Fibroblast of skin of left quadriceps (primary cell): ENCODE measurements at places on chromosomes 12 and 14.
A peak's percentile ranks its signal among the peaks of the same experiment; 100 is the strongest.

DNA sequence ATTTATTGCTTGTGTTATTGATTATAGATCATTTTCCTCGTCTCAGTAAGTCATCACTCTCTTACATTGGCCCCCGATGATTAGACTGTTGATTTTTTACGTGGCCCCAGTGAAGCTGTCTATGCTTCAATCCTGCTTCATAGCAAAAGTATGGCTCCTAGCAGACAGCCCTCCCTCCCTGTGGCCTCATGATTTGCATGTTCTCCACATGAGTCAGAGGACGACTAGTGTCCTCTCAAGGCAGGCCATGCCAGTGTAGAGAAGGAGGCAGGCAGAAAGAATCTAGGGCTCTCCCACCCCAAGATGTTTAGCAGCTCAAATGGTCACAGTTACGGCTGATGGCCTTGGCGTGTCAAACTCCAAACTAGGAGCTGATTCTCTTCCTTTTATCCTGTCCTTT lies 59.6 kb downstream of the FIGNL2 start:
- DNase-seq, result peak; percentile 35

DNA sequence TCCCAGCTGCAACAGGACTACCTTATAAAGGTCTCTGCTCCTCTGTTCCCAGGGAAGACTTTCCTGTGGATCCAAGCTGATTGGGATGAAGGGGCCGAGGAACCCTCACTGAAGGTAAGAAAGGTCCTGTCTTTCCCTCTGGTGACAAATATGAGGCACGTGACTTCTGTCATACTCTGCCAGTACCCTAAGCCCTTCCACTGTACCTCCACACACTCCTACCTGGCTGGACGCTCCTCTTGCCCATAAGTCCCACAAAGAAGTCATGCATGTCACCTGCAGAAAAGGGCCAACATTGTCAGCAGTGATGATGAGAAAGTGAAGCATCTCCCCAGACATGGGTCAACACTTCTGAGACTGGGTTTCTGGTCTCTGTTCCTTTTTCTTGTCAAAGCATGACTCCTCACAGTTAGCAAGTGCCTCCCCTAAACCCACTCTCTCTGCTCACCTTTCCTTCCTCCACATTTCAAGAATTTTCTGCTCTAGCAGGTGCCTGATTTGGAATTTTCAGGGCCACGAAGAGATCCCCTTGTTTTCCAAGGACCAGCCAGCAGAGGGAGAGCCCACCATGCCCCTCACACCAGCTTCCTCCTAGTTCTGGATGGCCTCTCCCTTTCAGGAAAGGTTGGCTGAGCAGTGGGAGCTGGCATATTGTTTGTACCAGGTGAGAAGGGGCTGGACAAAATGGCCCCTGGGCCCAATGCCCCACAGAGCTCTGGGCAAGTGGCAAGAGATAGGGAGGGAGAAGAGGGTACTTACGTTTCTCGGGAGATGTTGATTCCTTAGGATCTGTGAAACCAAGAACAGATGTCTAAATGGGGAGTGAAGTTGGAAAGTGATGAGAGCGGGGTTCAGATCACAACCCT lies 3.5 kb downstream of the TAC3 start:
- DNase-seq, result no peak

DNA sequence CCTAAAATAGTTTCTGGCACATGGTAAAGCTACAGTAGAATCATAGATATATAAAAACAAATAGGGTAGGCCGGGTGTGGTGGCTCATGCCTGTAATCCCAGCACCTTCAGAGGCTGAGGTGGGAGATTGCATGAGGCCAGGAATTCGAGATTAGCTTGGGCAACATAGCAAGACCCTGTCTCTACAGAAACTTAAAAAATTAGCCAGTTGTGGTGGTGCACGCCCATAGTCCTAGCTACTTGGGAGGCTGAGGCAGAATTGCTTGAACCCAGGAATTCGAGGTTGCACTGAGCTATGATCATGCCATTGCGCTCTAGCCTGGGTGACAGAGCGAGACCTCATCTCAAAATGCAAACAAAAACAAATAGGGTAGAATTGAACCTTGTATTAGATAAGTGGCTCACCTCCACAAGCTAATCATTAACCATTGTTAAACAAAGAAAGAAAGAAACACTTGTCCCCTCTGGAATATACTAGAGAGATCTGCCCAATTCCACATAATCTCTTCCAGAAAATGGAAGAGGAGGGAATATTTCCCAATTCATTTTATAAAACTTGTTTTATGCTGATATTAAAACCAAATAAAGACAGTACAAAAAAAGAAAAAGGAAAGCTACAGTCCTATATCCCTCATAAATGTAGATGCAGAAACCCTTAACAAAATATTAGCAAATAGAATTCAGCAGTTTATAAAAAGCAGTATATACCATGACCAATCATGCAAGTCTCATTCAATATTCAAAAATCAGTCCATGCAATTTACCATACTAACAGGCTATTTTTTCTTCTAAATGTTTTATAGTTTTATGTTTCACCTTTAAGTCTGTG lies 22.7 kb upstream of the DHRS2 start:
- DNase-seq, result no peak

DNA sequence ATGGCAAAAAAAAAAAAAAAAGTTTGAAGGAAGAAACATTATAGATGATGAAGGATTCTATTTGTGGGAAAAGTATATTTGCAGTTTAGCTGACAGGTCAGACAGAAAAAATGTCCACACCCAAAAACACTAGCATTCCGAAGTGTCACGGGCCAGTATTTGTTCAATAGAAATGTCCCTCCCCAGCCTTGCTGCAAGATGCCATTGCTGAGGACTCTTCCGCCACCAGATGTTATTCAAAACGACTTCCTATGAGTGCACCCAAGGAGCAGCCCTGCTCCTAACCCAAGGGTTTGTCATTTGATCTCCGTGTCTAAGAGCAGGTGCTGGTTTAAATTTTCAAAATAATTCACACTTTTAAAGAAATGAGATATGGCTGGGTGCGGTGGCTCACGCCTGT lies 163.1 kb downstream of the GCH1 start:
- no peak for DNase-seq

- no peak for DNase-seq
These were observed 109.1 kb downstream of the C12orf50 start for GRCh38 chr12:87920139-87920538.

DNA sequence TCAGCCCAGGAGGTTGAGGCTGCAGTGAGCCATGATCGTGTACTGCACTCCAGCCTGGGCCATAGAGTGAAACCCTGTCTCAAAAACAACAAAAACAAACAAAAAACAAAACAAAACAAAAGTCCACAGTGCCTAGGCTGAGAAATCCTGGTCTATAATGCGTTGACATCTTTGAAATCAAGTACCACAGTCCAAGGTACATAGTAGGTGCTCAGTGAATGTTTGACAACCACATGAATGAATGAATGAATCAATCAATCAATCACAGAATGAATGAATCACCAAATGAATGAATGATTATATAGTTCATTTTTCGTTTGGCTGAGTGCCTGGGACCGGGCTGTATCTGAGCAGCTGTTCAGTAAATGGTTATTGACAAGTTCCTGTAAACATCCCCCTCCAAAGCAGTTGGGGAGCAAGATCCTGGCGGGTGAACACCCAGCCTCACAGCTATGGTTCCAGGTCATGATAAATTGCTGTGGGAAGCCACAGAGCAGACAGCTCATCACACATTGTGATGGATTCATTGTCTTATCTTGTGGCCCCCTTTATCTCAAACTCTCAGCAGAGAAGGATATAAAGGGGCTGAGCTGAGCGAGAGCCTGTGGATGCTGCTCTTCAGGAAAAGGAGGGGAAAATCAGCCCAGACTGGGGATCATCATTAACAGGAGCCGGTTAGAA lies 30.4 kb upstream of the IFT81 start:
- no peak for DNase-seq

GRCh38 chr12:6570264-6570887 lies 2.3 kb upstream of the NOP2 start:
- no peak for DNase-seq

DNA sequence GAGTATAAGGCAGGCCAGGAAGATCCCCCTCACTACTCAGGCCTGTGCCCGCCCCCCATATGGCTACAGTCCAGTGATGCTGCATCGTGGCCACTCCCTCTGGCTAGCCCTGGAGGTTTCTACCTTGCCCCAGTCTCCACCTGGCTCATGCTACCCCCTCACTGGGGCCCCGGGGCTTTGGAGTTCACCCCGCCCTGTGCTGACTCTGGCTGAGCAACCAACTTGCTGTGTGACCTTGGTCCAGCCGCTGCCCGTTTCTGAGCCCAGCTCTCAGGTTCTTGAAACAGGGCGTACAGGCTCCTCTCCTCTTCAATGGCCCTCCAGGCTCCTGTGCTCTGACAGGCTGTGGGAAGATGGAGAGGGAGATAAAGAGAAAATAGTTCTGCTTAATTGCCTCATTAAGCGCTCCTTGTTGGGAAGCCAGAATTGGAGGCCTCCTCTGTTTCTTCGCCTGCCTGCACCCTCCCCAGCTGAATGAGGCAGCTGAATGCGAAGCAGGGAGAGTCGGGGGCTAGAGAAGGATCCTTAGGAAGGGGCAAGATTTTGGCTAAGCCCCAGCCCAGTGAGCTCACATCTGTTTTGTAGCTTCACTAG lies 138.2 kb upstream of the NCOR2 start:
- no peak for DNase-seq

DNA sequence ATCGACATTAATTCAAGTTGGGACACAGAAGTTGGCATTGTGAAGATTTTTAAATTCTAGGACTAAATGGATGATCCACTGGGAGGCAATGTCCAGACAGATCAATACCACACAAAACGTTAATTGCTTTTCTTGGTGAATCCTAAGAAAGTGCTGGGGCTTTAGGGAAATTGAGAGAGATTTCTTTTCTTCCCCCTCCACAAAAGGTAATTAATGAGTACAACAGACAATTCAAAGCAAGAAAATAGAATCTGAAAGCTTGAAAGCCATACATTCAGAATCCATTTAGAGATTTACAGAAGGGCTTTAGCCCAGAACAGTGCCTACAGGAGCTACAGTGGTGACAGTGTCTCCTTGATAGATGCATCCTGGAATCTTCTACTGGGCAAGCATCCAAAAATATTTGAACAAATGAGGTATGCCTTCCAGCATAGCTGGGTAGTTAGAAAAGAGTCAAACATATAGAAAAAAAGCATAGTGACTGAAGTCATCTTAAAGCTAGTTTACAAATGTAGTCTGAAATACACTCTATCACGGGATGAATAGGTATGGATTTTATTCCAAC lies 718.1 kb downstream of the DIO2 start:
- no peak for DNase-seq

GRCh38 chr12:109352184-109352583 lies 4.5 kb downstream of the MYO1H start:
- no peak for DNase-seq

GRCh38 chr12:132743831-132744230 lies 17.8 kb downstream of the ANKLE2 start:
- DNase-seq, result no peak

- DNase-seq, result no peak
These were observed 183.2 kb upstream of the LRFN5 start for GRCh38 chr14:41423503-41423902.

DNA sequence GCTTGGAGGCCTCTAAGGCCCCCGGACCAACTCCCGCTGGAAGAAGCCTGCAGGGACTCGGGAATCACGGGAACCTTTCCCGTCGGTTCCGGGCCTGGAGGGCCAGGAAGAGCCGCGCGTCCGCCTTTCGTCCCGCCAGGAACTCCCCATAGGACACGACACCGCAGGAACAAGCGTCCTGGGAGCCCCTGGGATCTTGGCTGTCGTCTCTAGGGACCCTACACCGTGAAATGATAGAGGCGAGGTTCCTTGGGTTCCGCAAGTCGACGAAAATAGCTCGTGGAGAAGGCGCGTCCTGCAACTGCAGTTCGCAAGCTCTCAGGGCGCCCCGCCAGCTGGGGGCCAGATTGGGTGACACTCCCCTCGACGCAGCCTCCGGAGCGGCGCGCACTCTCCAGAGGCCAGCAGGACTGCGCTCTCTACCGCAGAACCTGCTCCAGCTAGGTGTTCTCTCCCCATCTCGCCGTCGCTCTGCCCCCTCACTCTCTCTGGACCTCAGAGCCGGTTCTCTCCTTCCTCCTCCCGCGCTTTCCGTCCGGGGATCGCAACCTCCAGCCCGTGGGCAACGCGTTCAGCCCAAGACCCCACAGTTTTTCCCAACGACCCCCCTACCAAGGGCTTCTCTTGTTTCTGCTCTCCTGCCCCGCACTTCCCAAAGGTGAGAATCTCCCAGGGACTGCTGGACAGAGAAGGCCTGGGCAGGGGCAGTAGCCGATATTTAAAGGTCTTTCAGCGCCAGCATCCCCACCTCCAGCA lies 776 bp downstream of the BMP4 start:
- DNase-seq, result no peak

- DNase-seq, result no peak
These were observed 2.3 kb downstream of the LARP4 start for GRCh38 chr12:50403001-50403440.

DNA sequence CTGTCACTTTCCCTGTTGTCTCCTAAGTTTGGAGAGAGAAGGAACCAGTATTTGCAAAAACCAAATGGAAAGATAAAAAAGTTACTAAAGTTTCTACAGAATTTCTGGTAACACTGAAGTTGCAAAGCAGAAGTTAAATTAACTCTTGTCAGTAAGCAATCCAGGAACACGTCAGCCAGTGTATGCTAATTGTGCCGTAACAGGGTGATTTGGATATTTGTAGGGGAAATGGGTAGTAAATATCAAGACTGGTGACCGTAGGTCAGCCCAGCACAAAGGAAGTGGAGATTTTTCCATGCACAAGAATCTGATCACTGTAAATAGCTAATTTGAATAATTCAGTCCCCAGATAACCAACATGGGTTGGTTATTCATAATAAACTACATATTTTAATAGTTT lies 2.3 kb downstream of the CDKN1B start:
- DNase-seq, result no peak

DNA sequence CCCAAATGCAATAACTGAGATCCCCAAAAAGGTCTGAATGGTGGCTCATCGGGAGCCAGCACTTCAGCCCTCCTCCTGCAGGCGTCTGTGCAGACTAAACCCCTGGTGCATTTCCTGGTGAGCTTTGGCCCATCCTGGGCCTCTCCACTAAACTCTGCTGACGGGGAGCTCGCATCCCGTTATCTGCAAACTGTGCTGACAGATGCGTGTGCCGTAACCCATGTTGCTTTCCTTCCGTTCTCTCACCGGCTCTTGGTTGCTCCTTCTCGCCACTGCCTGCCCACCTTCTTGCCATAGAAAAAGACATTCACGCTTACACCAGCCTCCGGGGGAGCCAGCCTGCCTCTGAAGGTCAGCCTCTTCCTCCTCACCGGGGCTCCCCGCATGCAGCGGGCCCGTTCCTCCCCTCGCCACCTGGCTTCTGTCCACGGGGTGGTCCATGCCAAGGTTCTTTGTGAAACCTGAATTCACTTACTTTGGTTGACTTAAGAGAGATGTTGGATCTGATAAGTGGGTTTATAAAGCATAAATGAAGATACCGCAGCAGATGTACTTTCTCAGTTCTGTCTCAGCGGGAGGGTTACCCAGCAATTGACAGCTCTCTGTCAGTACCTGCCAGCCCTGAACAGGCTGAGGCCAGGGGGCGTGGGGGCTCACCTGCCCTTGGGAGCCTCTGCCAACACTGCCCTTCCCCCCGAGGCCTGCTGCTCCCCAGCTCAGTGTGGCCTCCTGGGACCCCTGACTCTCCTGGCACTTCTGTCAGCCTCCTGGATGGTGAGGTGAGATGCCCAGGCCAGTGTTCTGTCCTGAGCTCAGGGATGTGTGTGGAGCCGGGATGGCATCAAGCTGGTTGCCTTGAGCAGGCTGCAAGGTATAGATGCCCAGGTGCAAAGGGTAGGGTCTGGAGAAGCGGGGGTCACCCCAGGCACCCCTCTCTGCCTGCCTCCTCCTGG lies 14.2 kb downstream of the ZFYVE21 start:
- no peak for DNase-seq
